ENCODE measurements at places on chromosomes 3 and 15.

DNA sequence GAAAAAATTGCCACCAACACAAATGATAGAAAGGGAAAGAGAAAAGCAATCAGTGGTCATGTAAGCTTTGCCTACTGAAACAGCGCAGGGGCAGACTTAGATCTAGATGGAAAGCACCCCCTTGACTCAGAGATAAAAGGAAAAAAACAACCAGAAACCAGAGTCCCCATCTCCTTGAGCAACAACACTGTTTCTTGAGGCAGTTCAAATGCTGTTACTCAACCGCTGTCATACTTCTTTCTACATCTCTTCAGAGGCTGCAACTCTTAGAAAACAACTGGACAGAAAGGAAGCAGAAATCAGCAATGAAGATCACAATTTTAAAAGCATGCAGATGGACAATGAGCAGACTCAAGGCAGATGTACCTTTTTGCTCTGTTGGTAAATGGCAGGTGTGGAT is 36.5 kb downstream of the FSIP1 start:
- no peak for DNase-seq

DNA sequence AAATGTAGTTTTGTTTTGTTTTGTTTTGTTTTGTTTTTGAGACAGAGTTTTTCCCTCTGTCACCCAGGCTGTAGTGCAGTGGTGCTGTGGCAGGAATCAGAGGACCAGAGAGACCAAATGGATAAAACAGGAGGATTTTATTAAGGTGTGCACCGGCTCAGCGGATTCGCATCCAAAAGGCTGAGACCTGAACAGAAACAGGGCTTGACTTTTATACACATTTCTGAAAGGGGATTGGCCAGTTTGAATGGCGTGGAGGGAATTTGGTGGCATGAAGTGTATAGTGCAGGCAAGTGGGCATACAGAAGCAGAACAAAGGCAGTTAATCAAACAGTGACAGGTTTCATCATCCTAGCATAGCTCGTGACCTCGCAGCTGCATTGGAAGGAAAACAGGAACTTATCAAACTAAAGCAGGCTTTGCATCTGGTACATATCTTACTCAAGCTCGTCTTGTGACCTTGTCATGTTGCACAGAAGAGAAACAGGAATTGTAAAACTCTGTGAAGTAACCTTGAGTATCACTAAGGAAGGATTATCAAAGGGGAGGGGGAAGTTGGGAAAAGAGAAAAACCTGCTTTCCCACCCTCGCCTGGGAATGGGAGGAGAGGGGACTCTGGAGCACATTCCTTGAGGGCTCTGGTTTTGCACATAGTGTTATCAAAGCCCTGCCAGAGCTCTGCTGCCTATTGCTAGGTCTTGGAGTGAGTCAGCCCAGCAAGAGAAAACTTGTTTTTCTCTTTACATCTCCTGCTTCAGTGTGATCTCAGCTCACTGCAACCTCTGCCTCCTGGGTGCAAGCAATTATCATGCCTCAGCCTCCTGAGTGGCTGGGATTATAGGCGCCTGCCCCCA is 38.5 kb downstream of the C3orf62 start:
- no peak for DNase-seq

GRCh38 chr15:60568301-60568742 is 89.4 kb upstream of the ICE2 start:
- no peak for DNase-seq

GRCh38 chr3:196652961-196653795 is 13.7 kb downstream of the NRROS start:
- no peak for DNase-seq

- no peak for DNase-seq
Measured at GRCh38 chr15:61037031-61037430, 192.1 kb downstream of the RORA start.

DNA sequence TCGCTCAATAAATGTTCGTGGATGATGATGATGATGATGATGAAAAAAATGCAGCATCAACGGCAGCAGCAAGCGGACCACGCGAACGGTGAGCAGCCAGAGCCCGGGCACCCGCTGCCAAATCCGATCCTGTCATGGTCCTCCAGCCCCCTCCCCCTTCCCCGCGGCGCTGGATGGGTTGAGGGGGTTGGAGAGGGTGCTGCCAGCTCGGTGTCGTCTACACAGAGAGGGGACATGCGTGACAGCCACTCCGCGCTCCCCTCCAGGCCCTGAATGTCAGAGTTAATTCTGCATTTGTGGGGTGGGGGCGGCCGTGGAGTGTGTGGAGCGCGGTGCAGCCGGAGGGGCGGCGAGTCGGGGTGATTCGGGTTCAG is 722 bp downstream of the CACNA1D start:
- DNase-seq, result peak; percentile 37

DNA sequence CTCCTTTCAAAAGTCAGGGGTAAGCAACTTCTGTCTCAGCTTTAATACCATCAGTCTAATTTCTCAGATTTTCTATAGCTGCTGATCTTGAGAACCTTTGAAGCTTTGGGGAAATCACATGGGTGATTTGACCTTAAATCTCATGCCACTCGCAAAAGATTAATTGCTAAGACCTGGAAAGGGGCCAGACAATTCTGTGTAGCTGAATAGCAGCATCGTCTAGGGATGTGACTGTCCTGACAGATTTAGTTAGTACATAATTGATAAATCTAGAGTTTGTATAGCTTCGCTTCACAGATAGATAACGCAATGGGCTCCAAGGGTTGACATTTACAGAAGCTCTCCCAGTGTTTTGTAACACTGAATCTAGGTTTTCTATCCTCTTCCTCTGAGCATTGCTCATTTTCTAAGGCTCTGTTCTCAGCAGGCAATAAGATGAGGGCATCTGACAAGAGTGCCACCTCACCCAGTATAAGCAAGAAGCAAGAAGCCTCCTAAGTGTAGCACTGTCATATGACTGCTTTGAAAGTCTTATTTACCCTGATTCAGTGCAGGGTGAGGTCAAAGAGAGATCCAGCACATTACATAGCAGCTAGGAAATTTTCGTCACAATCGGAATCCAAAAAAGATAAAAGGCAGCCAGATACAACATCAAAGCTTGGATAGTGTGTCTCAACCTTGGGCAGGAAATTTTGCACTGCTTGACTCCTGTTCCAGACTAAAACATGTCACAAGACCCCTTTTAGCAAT is 47.7 kb upstream of the DUT start:
- peak; percentile 68 for DNase-seq

- no peak for DNase-seq
Measured at GRCh38 chr3:16837602-16838001, 47.2 kb upstream of the PLCL2 start.

GRCh38 chr3:42802876-42803413 is 1.3 kb downstream of the HIGD1A start:
- DNase-seq, result no peak

DNA sequence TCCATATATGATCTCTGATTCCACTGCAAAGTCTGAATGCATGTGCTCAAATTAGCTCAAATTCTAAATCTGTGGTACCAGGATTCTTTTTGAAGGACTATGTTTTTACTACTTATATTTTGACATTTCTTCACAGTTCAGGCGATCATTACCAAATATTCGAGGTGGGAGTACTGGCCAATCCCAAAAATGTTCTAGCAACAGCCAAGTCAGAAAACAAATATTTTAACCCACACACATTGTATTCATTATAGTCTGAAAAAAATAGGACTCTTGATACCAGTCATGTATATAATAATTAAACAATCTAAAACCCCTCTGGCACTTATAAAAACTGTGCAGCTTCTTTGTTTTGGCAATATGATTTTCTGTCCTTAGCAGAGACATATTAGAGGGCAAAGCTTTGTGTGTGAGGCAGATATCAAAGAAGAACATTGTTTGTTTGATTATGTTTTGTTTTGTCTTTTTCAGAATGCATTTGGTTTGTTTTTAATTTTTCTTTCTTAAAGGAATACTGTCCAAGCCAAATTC is 37.4 kb downstream of the FGF7 start:
- DNase-seq, result no peak

- no peak for DNase-seq
Measured at GRCh38 chr15:68265081-68265480, 12.5 kb upstream of the FEM1B start.

- DNase-seq, result no peak
Measured at GRCh38 chr3:42771271-42771670, 1.8 kb downstream of the CCDC13 start.

- DNase-seq, result peak; percentile 78
Measured at GRCh38 chr15:80743189-80743833, 35.9 kb upstream of the CEMIP start.

- DNase-seq, result no peak
Measured at GRCh38 chr3:39086144-39086543, 21.3 kb downstream of the GORASP1 start.

DNA sequence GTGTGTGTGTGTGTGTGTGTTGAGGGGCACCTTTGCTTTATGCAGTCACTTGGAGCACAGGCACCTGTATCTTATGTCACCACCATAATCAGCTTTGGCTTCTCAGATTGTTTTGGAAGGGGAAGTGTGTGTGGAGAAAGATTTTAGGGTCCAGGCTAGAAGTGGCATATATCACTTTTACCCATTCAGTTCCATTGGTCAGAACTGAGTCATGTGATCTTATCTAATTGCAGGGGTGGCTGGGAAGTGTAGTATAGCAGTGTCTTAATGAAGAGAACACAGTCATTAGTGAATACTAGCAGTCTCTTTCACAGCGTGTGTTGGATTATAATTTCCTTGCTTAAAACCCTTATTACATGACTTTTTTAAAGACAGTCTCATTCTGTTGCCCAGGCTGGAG is 20.6 kb downstream of the NCK1 start:
- peak; percentile 68 for DNase-seq

- DNase-seq, result no peak
Measured at GRCh38 chr15:43093026-43093425, 12.8 kb downstream of the UBR1 start.

GRCh38 chr3:157981819-157982218 is 124.4 kb downstream of the SHOX2 start:
- DNase-seq, result no peak

GRCh38 chr3:68403741-68404140 is 528.6 kb downstream of the TAFA4 start:
- no peak for DNase-seq

GRCh38 chr3:159030886-159031679 is 229.2 kb downstream of the MFSD1 start:
- DNase-seq, result peak; percentile 47

DNA sequence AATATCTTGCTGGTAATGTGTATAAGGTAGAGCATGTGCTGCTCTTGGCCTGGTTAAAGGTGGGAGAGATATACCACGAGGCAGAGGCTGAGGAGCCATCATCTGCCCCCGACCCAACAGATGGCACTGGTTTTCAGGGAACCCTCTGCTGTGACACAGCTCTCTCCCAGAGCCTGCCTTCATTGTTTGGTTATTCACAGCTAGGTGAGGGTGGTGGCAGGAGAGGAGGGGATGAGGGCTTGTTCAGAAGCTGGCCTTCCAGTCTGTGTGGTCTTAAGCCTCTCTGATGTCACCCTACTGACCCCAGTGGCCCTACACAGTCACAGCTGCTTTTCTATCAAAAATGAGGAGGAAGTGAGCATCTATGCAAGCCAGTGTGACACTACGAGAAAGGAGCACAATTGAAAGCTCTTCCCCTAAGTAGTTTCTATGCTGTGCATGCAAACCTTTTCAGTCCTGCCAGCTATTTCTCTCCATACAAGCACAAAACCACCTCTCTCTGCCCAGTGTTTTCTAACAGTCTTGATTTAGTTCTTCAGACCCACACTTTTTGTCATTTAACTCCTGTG is 258.4 kb upstream of the AGTR1 start:
- DNase-seq, result no peak

GRCh38 chr15:91146728-91147127 is 46.7 kb downstream of the SV2B start:
- DNase-seq, result peak; percentile 12

GRCh38 chr3:153127788-153128187 is 34.2 kb upstream of the RAP2B start:
- no peak for DNase-seq

- no peak for DNase-seq
Measured at GRCh38 chr15:78425643-78426042, 12.4 kb upstream of the IREB2 start.

DNA sequence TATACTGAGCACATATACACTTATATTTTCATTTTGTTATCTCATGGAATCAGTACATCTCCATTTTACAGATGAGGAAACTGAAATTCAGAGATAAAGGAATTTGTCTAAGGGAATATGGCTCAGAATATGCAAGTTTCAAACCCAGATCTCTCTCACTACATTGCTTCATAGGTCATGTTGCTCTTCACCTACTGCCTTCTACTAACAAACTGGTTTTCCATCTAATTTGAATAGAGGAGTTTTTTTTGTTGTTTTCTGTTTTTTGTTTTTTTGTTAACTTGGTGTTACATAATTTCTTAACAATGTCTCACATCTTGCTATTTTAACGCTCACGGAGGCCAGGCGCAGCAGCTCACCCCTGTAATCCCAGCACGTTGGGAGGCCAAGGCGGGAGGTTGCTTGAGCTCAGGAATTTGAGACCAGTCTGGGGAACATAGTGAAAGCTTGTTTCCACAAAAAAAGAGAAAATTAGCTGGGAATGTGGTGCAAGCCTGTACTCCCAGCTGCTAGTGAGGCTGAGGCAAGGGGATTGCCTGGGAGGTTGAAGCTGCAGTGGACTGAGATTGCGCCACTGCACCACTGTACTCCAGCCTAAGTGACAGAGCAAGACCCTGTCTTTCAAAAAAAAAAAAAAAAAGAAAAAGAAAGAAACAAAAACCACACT is 37.0 kb downstream of the FMN1 start:
- no peak for DNase-seq

DNA sequence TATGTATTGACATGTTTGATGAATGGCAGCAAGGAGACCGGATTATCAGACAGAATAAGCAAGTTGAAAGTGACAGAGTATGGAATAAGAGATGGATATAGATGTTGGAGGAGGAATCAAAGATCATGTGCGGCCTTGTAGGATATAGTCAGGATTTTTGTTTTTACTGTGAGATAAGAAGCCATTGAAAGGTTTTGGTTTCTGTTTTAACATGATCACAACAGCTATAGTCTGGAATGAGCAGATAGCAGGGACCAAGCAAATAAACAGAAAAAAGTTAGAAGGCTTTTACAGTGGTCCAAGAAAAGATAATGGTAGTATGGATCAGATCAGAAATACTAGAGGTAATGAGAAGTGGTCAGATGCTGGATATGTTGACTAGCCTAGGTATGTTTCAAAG is 52.6 kb downstream of the SLC12A6 start:
- DNase-seq, result no peak

- no peak for DNase-seq
Measured at GRCh38 chr3:44334326-44334725, 4.2 kb upstream of the TCAIM start.

All from NCI-H69 (cell line).